Endothelial cell of umbilical vein (primary cell): ENCODE measurements at places on chromosomes 3 and 15.
A peak's percentile ranks its signal among the peaks of the same experiment; 100 is the strongest.

GRCh38 chr15:68584756-68585573, 6.2 kb downstream of the CORO2B start:
- no peak for DNase-seq

- no peak for DNase-seq
Measured at GRCh38 chr15:90851114-90851513, 17.3 kb upstream of the FURIN start.

DNA sequence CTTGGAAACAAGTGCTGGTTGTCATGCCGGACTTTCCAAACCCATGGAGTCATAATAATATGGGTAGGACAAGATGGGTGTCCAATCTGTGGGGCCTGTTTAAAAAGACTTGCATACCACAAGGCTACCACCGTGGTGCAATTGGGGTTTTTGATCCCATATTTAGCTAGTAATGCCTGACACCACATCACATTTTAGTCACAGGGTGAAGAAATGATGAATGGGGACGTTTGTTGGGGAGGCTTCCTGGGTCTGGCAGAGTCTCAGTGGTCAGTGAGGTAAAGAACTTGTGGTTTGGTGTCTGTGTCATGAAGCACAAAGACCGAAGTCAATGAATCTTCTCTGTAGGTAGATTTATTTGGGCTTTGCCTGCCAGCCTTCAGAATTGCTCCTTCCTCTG, 31.0 kb downstream of the P3H2 start:
- no peak for DNase-seq

DNA sequence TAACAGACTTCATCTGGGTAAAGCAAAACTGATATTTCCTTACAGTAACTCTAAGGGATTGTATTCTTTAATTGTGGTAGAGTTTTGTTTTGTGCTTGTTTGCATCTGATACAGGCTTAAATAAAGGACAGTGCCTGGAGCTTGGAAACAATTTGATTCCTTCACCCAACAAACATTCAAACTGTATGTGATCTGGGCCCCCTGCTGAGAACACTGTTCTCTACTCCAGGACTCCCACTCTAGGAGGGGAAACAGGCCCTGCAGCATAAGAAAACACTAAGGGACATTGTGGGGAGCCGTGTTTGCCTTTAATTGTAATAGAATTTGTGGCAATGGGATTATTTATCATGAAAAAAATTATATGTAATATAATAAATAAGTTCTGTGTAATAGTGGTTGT, 56.9 kb downstream of the CTDSPL start:
- DNase-seq: no peak

- DNase-seq: no peak
Measured at GRCh38 chr3:23831517-23832394, 26.0 kb downstream of the UBE2E1 start.

DNA sequence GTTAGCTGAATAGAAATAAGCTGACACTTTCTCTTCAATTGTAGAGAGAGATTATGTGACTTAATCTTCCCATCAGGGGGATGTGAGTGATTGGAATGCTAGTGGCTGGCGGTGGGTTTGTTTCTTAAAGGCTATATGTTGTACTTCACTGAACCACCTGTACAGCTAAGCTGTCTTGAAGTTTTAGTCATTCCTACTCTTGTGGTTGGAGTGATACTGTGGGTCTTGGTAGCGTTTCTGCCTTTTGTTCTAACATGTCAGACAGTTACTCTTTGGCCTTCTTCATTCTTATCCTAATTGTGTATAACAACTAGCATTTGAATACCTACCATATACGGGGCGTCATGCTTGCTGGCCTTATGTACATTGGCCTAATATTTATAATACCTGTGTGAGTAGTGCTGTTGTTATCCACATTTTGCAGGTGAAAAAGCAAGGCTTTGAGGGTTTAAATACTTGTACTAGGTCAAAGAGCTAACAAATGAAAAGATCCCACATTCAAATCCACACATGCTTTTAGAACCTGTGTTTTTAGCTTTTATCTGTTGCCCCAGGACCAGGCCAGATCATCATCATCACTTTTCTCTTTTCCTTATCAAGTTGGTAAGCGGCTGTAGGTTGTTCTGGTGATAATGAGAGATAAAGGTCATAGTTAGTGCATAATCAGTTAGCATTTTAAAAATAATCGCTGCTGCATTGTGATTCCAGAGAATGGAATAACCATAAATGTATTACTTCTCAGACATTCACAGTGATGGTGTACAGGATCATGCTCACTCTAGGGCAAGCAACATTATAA, 50.2 kb downstream of the AKAP13 start:
- DNase-seq: no peak

DNA sequence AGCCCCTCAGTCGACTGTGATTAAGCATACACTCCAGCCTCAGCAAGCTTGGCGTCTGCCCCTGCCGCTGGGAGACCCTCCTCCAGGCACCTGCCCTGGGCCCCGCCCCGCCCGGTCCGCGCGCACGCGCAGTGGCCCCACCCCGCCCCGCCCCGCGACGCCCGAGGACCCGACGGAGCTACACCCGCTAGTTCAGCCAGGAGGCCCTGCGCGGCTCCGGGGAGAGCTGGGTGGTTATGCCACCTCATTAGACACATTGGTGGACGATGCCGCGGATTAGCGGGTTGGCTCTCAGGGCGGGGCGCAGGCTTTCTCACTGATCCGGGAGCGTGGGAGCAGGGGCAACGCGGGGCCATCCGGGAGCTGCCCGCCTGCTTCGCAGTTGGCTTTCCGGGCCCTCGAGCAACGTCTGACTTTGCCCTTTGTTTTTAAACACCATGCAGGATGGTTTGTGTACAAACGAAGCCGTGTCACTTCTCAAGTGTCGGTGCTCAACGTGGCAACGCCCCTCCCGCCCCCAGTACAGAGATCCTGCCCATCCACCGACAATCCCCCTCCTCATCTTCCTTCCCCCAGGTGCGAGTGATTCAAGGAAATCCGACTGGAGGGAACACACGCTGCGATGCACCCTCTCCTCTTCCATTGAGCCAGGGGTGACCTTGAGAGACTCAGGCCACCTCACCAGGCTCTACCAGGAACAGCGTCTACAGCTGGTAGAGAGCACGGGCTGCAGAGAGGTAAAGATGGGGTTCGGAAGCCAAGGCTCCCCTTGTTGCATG, 109.3 kb downstream of the SHQ1 start:
- peak; percentile 37 for DNase-seq

DNA sequence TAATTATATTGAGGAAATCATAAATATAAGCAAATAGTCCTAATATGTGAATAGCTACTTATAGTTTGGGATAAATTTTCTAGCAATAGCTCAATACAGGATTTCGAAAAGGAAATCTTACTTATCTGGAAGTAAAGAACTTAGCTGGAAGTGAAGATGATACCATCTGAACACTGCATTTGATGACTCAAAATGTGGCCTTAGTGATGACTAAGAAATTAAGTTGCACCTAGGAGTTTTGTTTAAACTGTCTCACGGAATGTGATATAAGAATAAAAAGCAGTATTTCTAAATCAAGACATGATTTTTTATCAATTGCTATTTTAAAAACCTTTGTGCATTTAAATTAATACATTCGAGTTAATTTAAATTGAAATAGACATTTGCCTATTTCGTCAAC, 91.2 kb downstream of the EOMES start:
- DNase-seq: no peak

DNA sequence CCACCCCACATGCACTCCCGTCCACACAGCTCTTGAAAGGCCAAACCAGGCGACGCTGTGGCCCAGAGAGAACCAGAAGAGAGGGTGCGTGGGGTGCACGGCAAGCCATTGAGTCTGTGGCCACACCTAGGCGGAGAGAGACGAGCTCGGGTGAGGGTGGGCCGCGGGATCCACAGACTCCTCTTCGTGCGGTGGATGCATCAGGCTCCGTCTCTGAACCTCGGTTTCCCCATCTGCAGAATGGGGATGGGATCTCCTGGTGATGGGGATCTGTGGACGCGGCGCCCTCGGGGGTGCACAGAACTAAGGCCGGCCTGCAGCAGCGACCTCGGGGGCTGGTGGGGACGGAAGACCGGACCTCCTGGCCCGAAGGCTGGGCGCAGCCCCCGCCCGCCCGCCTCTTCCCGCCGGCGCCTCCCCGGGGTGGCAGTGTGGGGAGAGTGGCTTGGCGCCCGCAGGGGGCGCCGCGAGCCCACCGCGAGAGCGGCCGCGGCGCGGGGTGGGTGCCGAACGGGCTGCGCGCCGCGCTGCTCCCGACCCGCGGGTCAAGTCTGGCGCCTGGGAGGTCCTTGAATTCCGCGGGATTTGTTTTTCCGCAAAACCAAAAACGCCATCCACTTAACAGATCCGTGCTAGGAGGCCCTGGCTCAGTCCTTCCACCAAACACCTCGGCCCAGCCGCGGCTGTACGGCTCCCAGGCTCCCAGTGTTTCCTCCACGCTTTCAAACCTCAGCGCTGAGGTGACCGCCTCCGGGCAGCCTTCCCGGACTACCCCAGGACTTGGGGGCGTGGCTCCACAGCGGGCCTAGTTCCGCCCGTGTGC, 13.2 kb upstream of the ADPGK start:
- peak; percentile 2 for DNase-seq

DNA sequence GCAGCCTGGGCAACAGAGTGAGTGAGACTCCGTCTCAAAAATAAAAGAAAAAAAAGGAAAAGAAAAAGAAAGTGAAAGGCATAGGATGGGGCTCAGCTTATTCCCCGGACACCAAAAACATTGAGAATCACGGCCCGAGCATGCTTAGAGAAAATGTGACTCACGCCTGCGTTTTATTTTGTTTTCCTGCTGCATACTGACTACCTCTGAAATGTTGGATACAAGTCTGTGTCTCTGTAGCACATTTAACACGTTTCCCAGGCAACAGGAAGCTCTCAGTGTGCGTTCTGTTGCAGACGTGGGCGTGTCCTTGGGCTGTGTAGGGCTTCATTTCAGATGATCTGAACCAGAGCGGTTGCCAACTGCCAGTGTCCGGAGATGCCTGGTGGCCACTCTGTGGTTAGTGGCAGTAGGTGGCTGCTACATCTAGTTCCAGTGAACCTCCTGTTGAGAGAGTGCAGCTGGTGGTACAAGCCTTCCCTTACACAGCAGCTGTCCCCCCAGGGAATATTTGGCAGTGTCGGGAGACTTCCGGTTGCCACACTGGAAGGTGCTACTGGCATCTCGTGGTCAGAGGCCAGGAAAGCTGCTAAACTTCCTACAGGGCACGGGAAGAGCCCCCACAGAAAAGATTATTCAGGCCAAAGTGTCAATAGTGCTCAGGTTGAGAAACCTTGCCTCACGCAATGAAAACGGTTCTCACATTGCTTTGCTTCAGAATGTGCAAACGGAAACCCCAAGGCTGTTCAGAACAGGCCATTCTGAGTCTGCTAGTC, 3.0 kb downstream of the SLC51A start:
- DNase-seq: peak; percentile 77

DNA sequence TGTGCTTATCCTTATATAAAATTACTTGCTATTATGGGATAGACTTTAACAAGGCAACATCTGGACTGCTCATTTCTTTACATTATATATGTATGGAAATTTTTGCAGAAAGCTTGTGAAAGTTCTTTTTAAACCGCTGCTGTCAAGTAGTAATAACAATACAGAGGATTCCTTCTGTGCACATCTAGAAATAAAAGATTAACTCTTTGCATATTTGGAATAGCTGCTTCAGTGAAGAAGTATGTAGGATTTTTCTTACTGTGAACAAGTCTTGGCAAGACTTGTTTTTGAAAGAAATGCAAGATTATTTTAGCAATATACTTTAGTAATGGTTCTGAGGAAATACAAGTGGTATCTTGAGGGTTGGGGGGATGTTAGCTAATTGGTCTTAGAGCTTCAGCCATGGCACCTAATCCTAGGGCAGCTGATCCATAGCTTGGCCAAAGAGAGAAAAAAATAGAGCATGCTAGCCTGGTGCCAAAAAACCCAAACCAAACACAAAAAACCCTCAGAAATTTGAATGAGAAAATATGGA, 4.3 kb downstream of the PRKCI start:
- DNase-seq: no peak

GRCh38 chr3:32872487-32873382, 54.9 kb downstream of the TRIM71 start:
- DNase-seq: no peak

DNA sequence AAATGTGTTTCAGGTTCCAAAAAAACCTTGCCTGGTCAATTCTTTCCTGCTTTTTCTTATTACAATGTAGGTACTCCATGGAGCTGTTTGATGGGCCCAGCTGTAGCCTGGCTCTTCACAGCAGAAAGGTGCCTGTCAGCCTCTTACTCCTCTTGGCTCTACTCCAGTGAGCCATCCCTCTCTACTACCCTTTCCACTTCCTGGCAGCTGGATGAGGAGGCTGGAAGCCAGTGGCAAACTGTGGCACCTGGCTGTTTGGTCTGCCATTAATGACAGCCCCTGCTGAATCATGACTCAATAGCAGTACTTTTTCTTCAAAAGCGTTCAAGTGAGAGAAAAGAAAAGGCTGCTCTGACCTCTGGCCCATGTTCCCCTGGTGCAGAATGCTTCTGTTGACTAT, 618.1 kb downstream of the PYDC2 start:
- no peak for DNase-seq

GRCh38 chr3:52047295-52047960, 8.9 kb downstream of the DUSP7 start:
- peak; percentile 33 for DNase-seq

DNA sequence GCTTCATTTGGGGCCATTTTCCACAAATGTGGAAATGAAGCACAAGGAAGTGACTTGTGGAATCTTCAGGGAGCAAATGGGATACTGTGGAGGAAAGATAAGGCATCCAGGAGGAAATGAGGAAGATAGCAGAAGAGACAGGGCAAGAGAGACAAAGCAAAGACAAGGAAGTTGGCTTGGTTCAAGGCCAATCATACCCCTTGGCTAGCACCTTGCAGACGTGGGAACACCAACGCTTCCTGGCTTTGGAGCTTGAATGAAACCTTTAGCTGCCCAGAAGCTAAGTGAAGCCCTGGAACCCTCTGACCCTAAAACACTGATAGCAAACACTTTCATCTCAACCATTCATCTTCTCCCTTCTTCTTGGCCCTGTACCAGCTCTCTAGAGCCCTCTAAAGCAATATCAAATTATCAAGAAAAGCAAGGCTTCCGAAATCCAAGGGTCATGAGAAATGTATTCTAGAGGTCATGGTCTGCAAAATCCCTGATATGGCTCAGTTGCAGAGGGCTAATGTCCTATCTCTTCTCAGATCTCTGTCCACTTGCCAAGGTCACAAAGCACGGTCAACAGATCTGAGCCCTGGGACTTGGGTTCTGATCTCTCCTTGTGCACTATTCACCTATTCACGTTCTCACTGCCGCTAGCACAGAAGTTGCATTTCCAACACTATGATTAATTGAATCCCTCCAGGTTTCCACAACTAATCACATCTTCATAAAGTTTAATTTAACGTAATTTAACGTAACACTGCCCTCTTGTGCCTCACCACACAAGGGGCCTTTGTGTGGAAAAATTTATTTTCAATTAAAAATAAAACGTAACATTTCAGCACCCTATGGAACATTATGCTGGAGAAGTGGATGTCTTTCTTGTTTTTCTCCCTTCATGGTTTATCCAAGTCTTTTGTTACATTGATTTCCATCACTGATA, 557.6 kb upstream of the ADAMTS9 start:
- DNase-seq: peak; percentile 59

GRCh38 chr3:66904336-66904735, 93.8 kb upstream of the KBTBD8 start:
- DNase-seq: no peak

GRCh38 chr15:64751464-64751863, 23.9 kb downstream of the RBPMS2 start:
- no peak for DNase-seq

GRCh38 chr15:35393398-35393797, 152.6 kb downstream of the DPH6 start:
- no peak for DNase-seq

- DNase-seq: no peak
Measured at GRCh38 chr3:157075693-157076420, 84.1 kb downstream of the CCNL1 start.
